Hematopoietic multipotent progenitor cell treated with erythropoietin and hydrocortisone succinate and interleukin-3 and kit ligand, for 15 days (in vitro differentiated cells): ENCODE measurements at places on chromosomes 5 and 9.

DNA sequence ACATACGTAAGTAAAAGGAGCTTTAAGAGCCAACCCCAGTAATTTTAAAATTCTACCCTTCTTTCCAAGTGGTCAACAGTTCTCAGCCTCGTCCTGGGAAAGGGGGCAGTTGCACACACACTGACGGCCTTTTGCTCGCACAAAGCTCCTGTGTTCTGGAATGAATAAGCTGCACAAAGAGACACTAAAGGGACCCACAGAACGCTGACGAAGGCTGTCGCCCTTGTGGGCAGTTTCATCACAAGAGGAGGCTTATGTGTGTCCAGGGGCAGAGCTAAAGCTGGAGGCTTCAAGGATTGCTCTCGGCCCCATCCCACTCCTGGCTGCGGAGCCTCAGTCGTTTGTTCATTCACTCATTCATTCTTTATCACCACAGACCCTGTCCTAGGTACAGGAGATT, 67.0 kb upstream of the NEK6 start:
- DNase-seq = no peak

DNA sequence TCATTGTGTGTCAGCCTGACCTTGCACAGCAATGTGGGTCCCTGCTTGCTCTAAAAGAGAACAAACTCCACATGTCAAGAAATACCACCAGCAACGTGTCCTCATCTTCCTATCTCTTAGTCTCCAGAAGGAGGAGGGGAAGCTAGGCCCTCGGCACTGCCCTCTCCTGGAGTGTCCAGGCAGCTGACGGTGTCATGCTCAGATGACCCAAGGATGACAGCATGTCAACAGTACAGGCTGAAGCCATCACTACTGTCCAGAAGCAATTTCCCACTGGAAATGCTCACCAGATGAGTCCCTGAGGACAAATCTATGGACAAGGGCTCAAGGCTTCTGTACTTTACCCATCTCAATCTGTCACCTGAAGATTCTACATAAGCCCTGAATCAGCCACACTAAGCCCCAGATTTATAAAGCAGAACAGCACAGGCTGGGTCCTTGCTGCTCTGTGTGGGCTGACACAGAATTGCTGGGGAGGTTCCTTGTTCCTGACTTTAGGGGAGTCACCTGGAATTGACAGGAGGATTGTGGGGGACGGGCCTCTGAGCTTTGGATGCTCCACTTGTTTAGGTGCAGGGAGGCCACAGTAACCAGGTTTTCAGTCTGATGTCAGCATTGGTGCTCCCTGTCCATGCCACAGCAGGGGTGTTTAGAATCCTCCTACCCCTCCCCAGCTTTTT, 210.2 kb downstream of the DAB2IP start:
- peak; percentile 18 for DNase-seq

- no peak for DNase-seq
Observed at GRCh38 chr5:89756955-89757354, 652.6 kb downstream of the CETN3 start.

GRCh38 chr5:73215531-73215890, 42.5 kb downstream of the TMEM174 start:
- DNase-seq = no peak

- DNase-seq = no peak
Observed at GRCh38 chr5:59665086-59665831, 228.3 kb downstream of the PDE4D start.

GRCh38 chr9:135012166-135012565, 75.3 kb upstream of the OLFM1 start:
- DNase-seq = no peak

DNA sequence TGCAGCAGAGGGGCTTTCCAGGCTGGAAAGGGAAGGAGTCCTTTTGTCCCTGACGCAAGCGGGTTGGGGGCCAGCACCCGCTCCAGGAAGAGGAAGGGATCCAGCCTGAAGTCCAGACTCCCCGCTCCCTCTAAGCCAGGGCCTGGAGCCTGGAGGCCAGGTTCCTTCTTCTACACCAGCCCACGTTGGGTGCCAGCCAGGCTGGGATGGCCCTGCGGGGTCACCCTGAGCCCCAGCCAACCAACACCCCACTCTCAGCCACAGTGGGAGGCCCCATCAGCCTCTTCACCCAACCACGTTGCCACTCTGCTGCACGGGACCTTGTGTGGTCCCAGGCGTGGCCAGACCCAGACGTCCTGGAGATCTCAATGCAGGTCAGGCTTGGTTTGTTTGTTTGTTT, 970 bp upstream of the FUT7 start:
- DNase-seq = no peak

GRCh38 chr9:136760424-136760823, 2.4 kb upstream of the LCN8 start:
- DNase-seq = no peak

DNA sequence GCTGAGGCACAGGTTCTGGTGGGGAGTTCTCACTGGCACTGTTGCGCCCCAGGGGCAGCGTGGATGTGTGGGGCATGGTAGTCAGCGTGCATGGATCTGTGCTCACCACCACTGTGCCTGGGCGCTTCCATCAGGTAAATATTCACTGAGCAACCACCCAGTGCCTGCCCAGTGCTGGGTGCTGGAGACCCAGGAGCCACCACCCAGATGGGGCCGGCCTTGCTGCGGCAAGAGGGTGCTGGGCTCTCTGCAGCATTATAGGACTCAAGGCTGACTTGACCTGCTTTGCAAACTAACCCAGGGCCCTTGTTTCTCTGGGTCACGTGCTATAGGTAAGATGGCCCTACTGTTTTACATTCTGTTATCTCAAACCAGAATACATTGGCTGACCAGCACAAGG, 60.5 kb downstream of the DAP start:
- no peak for DNase-seq

- DNase-seq = no peak
Observed at GRCh38 chr5:138402640-138403039, 36.2 kb upstream of the REEP2 start.

GRCh38 chr9:8133606-8134005, 334.0 kb upstream of the DMAC1 start:
- DNase-seq = no peak

- DNase-seq = no peak
Observed at GRCh38 chr5:21831145-21831787, 1021.9 kb downstream of the CDH12 start.

GRCh38 chr5:116887104-116887503, 312.5 kb upstream of the SEMA6A start:
- DNase-seq = no peak

DNA sequence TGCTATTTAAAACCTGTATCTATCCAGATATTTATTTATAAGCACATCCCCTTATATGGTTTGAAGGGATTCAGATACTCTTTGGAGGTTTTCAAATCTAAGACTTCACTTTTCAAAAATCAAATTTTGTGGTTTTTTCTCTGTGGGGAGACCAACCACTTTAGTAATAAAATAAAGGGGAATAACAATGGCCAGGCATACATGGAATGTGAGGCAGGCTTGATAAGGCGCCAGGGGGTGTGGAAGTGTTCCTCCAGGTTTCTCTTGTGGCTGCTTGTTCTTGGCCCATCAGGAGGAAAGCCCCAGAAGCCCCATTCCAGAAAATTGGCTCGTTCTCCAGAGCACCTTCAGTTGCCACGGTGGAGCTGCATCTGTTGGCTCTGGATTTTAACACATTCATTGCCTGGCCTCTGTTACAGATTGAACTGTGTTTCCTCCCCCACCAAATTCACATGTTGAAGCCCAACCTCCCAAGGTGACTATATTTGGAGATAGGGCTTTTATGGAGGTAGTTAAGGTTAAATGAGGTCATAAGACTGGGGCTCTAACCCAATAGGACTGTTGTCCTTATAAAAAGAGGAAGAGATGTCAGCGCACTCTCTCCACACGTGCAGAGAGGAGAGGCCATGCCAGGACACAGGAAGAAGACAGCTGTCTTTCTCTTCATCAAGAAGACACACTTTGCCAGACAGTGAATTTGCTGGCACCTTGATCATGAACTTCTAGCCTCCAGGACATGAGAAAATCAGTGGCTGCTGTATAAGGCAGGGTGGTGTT, 195.9 kb downstream of the TMEM38B start:
- DNase-seq = no peak

DNA sequence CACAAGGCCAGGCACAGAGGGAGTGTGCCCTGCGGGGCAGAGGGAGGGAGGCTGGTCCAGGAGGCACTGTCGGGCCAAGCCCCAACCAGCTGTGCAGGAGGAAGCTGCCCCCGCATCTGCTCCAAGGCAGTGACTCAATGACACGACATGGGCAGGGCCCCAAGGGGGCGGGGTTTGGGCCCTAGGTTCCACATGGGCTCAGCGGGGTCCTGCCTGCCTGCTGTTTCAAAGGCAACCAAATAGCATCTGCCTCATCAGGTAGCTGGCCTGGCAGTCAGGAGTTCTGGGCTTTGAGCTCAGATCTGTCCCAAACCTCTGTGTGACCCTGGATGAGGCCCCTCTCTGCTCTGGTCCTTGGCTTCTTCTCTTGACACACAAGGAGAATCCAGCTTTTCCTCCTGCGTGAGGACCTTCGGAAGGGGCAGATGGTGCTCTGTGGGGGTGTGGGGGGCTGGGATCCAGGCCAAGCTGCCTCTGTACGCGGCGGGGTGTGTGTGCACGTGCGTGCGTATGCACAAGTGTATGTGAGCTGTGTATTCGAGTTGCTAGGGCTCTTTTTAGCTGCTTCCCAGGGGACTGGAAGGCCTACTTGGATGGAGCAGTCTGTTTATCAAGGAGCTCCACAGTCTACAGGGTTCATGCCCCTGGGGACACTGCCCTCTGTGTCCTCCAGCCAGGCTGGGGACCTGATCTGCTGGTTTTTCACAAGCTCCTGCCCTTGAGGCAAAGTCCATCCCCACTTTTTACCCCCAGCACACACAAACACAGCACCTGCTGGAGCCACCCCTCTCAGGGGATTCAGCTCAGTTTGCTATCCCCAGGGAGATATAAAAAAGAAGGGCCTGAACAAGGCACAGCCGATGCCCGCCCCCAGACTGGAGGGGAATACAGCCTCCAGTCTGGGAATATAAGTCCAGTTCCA, 138.9 kb downstream of the RGS3 start:
- DNase-seq = peak; percentile 37

- DNase-seq = no peak
Observed at GRCh38 chr9:115211413-115212124, 93.6 kb upstream of the TNC start.

DNA sequence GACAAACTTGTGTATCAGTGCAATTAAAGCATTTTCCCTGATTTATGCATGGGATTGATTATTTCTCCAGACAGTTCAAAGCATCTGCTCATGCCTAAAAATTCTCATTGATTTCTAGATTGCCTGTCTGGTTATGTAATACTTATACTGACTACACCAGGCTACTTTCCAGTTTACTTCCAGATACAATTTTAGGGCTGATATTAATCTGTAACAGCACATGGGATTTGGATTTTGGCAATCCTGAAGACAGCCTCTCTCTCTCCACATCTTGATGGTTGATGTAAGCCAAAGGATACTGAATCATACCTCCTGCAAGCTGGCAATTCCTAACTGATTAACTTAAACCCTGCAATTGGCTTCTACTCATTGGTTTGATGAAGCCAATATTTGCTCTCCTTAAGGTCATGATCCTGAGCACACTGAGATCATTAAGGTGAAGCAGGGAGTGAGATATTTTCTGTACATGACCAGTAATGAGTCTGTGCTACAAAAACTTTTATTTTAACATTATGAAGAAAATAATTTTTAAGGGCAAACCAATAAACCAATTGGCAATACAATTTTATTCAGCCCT, 25.7 kb upstream of the FBXL7 start:
- no peak for DNase-seq

GRCh38 chr5:176959051-176959450, 47.5 kb downstream of the UIMC1 start:
- peak; percentile 72 for DNase-seq

DNA sequence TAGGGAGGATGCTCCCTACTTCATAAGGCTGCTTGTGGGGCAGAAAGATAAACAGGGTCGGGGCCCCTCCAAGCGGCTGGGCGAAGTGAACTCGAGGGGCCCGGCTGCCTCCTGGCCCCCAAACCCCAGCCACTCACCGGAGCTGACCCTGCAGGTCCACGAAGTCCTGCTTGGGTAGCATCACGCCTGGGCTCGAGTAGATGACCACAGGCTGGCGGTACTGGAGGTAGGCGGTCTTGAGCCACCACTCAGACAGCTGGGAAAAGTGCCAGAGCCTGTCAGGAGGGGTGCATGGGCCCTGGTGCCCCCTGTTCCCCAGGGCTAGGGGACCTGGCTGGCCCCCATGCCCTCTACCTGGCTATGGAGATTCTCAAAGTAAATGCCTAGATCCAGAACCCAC, 6.5 kb downstream of the CRAT start:
- DNase-seq = no peak

GRCh38 chr5:163385271-163385670, 52.1 kb upstream of the CCNG1 start:
- DNase-seq = no peak

DNA sequence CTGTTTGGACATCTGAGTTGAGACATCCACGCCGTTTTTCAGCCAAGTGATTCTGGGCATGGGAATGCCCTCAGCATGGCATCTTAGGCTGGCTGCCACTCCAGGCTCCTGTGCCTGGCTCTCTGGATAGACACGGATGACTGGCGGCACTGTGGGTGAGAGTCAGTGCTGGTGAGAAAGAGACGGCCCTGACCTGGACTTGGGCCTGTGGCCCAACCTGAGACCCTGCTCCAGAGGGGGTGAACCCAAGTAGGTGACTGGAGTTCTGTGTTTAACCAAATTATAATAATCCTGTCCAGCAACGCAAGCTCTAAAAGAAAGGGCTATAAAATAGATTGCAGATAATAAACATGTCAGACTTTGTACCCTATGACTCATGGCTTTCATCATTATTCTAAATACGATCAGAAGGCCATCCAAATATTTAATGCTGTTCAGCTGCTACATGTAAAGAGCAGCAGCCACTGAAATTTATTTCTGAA, 173.9 kb downstream of the HSPA4 start:
- no peak for DNase-seq

GRCh38 chr5:68419637-68420452, 204.3 kb downstream of the PIK3R1 start:
- DNase-seq = peak; percentile 78

GRCh38 chr5:173625261-173625660, 8.8 kb upstream of the BOD1 start:
- DNase-seq = no peak

DNA sequence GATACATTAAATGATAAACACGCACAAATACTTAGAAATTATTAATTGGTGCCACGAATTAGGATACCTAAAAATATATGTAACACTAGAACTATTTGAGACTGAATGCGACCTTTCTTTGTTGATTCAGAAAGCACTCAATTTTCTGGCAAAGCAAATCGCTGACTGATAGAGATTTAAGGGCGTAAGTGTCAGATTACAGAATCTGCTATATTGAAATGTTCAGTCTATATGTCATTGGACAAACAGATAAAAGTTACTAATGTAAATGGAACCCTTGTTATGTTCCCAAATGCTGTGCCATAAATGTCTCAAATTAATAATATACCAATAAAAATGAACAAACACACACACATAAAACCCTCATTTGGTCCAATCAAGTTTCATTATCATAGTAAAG, 137.9 kb downstream of the MPDZ start:
- DNase-seq = no peak

- DNase-seq = no peak
Observed at GRCh38 chr5:10563110-10563944, 543 bp upstream of the ANKRD33B start.

- no peak for DNase-seq
Observed at GRCh38 chr9:110880189-110880588, 158.1 kb downstream of the LPAR1 start.
